ENCODE measurements at places on chromosomes 7 and 10. TPM values are rescaled to one million over a fixed set of nuclear protein-coding genes. Genes with fewer than 3 reads are reported as not detected.

The TLX1 gene
- total RNA-seq, result not detected

The CPEB3 gene
- total RNA-seq, result 1.7 TPM

The CRYGN gene
- total RNA-seq, result not detected

The CYP17A1 gene
- total RNA-seq, result not detected

The LGI1 gene
- total RNA-seq, result not detected

The BMI1 gene
- 103 TPM for total RNA-seq

The CCDC7 gene
- total RNA-seq, result 12.0 TPM

The ACTR1A gene
- 257 TPM for total RNA-seq

The PPP1R17 gene
- total RNA-seq, result not detected

The GPAM gene
- 23.7 TPM for total RNA-seq

The RNF148 gene
- not detected for total RNA-seq

The RSPH10B gene
- total RNA-seq, result 0.18 TPM

The EN2 gene
- 0.81 TPM for total RNA-seq

The SLC16A9 gene
- 1.5 TPM for total RNA-seq

The OR2A42 gene
- total RNA-seq, result not detected

The NYAP1 gene
- total RNA-seq, result 0.56 TPM

The CCDC136 gene
- total RNA-seq, result 16.5 TPM

The SEMA4G gene
- total RNA-seq, result 2.5 TPM

The TBC1D12 gene
- 9.7 TPM for total RNA-seq

The NXPH1 gene
- not detected for total RNA-seq

The PTF1A gene
- not detected for total RNA-seq

The LMBR1 gene
- 80.8 TPM for total RNA-seq

The CC2D2B gene
- not detected for total RNA-seq

All from SJCRH30 (cell line).